ENCODE measurements at places on chromosomes 12 and 14.

GRCh38 chr14:52951681-52952554 lies 1.1 kb upstream of the FERMT2 start:
- peak; percentile 74 for DNase-seq

GRCh38 chr12:114269153-114269552 lies 136.8 kb downstream of the TBX5 start:
- DNase-seq = no peak

- DNase-seq = no peak
Observed at GRCh38 chr14:66072190-66073084, 413.7 kb upstream of the CCDC196 start.

DNA sequence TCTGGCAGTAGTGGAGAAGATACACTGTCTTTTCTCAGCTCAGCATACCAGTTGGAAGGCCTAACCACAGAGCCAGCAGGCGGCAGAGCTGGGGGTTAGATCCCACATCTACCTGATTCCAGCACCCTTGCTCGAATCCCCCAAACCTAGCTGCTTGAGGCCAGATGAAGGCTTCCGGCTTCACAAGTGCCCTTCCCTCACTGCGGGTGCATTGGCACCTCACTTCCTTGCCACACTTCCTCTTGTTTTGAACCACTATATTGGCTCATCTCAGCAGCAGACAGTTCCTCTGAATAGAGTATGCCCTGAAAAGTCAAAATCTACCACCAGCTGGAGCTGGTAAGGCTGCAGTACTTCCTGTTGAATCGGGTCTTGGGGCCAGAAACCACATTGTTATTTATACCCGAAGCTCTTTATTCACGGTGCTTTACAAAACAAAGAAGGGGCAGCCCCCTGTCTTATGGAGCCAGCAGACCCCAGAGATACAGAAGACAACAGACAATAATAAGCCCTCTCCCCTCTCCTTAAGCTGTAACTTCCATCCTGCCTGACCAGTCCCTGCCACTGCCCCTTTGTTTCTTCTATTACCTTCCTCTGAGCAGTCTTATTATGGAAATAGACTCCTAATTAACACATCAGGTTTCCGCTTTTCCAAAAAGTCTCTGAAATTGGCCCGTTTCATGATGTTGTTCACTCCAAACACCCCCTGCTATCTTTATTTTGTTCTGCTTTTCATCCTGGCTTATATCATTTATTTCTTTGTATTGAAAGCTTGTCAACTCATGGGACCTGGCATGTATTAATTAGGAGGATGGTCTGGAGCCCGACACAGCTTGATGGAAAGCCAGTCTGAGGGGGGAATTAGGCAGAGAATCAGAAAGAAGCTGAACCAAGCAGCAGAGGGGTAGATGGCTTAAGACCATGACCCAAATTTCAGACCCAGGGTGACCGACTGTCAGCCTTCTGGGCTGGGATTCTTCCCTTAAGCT lies 233.5 kb downstream of the EFCAB11 start:
- DNase-seq = no peak

DNA sequence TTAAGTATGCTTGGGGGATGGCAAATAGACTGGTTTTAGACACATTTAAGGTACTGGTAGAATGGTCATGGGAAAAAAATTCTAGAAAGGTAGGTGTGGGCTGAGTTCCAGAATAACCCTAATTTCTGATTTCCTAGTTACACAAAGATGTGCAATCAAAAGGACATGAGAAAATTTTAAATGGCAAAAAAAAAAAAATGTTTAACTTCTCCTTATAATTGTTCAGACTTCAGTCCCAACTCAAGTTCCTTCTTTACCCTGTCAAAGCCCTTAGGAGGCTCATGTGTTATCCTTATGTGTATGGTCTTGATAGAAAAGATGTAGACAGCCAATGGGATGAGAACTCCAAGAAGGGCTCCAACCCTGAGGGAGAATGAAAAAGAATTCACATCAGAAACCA lies 153.3 kb upstream of the PLEKHG7 start:
- DNase-seq = no peak

All from DMS53 (cell line).